ENCODE measurements at places on chromosomes 4 and X. TPM values are rescaled to one million over a fixed set of nuclear protein-coding genes. Genes with fewer than 3 reads are reported as not detected.

GPRASP1 gene
- 18.8 TPM for total RNA-seq

RASSF6 gene
- total RNA-seq: 0.06 TPM

ERAS gene
- 0.46 TPM for total RNA-seq

GAGE13 gene
- total RNA-seq: not detected

DNA sequence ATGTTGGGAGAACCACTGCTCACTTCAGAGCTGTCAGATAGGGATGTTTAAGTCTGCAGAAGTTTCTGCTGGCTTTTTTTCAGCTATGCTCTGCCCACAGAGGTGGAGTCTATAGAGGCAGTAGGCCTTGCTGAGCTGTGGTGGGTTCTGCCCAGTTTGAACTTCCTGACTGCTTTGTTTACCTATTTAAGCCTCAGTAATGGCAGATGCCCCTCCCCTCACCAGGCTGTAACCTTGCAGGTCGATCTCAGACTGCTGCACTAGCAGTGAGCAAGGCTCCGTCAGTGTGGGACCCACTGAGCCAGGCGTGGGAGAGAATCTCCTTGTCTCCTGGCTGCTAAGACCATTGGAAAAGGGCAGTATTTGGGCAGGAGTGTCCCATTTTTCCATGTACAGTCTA lies 36.8 kb downstream of the AFM start:
- DNase-seq: no peak

DNA sequence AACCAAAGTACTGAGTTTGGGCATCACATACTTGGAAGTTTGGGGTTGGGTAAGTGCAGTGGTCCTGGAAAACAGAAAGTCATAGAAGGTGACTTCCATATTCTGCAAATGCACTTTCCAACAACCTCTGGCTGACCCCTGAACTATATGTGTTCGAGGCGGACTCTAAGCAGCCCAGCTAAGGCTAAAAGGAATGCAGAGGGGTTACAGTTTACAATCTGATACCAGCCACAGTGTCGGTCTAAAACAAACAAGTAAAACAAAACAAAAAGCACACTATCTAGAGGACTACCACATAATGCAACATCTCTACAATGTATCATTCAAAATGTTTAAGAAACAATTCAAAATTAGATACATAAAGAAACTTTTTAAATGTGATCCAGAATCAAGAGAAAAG lies 185.6 kb downstream of the ADAMTS3 start:
- DNase-seq: no peak

- no peak for DNase-seq
Observed at GRCh38 chr4:145830699-145831098, 107.9 kb downstream of the ZNF827 start.

- DNase-seq: no peak
Observed at GRCh38 chr4:69882150-69882549, 22.2 kb upstream of the SULT1E1 start.

DNA sequence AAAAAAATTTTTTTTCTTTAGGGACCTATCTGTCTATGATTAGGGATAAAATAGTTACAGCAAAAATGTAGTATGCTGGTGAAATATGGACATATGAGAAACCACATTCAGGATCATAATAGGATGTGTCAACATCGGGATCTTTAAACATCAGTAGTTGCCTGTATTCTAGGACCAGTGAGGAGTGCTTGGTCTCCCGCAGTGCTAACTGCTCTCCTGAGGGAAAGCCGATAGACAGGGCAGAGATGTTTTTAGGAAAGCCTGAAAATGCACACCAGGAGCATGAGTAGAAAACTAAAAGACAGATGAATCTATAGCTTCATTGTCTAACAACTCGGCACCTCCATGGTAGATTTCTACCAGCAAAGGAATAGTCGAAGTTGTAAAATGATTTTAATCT lies 178.1 kb upstream of the SMIM31 start:
- DNase-seq: no peak

DNA sequence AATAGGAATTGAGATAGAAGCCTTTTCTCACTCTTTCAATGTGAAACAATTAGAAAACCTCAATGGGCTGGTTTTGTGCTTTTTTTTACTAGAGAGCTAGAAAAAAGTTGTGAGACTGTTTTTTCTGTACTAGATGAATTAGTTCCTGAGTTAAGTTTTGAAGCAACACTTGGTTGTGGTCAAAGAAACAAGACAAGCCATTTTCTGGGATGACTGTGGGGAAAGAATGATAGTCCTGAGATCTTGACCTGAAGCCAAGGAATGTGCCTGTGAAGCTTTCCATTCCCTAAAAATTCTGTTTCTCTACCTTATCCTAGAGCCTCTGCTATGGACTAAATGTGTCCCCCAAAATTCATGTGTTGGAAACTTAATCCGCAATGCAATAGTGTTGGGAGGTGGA lies 157.8 kb upstream of the TLL1 start:
- DNase-seq: no peak

GRCh38 chr4:155388162-155388561 lies 11.4 kb upstream of the MAP9 start:
- no peak for DNase-seq

GRCh38 chr4:36841583-36842326 lies 402.8 kb upstream of the NWD2 start:
- DNase-seq: no peak

- DNase-seq: no peak
Observed at GRCh38 chr4:16659079-16659478, 239.4 kb downstream of the LDB2 start.

DNA sequence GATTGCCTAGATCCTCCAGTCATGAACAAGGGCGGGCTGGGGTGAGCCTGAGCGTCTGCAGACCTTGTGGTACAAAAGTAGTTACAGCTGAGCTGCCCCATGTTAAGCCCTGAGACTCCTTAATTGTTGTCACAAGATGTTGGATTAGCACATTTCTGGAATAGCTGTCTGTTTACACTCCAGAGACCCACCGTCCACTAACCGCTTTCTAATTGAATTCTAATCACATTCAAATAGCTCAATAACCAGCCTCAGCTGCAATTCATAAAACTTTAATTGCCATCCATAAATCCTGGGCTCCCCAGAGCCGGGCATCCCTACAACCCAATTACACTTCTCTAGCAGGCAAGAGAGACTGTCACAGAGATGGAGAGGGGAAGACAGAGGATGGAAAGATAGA lies 1.6 kb upstream of the GSX2 start:
- DNase-seq: no peak

DNA sequence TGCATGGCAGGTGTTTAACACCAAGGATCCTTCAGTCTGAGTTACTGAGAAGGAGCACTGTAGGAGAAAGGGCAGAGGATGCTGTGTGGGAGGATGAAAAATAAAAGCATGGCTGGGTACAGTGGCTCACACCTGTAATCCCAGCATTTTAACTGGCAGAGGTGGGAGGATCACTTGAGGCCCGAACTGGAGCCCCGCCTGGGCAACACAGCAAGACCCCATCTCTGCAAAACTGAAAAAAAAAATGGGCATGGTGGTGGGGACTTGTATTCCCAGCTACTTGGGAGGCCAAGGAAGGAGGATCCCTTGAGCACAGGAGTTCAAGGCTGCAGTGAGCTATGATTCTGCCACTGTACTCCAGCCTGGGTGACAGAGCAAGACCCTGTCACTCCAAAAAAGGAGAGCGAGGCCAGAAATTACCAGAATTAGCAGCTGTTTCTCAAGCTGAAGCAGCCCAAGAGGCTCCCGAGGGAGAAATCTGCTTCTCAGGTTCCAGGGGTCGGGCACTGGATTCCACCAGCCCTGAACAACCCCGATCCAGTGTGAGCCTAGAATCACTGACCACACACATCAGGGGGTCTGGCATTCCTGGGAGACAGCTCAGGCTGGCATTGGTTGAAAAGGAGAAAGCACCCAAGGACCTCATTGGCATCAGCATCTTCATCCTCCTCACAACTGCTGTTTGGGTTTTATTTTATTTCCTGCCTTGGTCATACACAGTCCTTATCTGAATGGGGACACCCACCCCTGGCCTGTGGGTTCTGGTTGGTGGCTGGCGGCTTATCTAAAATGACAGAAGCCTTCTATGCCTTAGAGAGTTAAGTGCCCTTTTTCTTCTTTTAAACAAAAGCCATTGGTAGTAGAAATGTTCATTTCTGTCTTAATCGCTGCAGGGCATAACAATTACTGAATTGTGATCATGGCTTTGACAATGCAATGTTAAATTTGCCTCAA lies 66.3 kb upstream of the TRIM2 start:
- DNase-seq: no peak
